ENCODE measurements at places on chromosomes 11 and 22.

GRCh38 chr11:64334764-64335735 is 5.0 kb upstream of the CCDC88B start:
- no peak for DNase-seq

- DNase-seq, result no peak
Measured at GRCh38 chr11:13720940-13721339, 52.5 kb downstream of the FAR1 start.

- no peak for DNase-seq
Measured at GRCh38 chr11:125932301-125932700, 13.5 kb upstream of the VSIG10L2 start.

- DNase-seq, result peak; percentile 79
Measured at GRCh38 chr11:65386307-65387140, at the start of gene FRMD8. FRMD8 (plus strand) TSS chr11:65386637; CDS start chr11:65387037, 400 bp downstream.

DNA sequence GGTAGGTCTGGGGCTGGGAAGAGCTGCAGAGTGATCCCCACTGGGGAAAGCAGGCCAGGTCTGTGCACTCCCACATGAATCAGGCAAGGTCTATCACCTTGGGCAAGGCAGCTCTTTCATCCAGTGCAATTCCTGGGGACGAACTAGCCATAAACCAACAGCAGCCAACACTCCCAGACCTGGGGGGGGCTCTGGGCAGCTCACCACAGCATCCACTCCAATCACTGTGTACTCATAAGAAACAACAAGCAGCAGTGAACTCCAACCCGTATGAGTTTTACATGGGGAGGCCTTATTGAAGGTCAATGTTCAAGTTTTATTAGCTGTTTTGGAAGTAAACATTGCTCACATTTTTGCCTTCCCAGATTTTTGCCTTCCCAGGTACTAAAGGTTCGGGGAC is 157.4 kb upstream of the NAV2 start:
- DNase-seq, result no peak

DNA sequence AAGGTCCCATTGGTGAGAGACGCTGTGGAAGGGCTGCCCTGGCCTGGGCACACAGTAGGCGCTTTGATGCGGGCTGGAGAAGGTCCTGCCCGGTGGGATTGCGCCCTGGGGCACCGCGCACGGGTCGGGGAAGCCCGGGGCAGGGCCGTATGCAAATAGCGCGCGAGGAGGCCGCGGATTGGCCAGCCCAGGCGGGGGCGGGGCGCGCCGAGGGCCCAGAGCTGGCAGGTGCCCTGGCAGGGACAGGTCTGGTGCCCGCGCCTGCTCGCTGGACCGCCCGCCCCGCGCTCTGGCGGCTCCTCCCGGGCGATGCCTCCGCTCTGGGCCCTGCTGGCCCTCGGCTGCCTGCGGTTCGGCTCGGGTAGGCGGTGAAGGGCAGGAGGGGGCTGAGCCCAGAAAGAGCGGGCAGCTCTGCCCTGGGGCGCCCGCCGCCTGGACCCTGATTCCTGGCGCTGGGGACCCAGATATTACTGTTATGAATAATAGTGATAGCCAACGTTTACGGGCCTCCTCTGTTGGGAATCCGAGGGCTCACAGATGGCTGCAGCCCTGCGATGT is at the start of gene UPK3A:
Gene UPK3A, plus strand, starts transcription at position 245 of the 558 bp plus-strand sequence. Its CDS starts 65 bp downstream, at position 310.
- no peak for DNase-seq

DNA sequence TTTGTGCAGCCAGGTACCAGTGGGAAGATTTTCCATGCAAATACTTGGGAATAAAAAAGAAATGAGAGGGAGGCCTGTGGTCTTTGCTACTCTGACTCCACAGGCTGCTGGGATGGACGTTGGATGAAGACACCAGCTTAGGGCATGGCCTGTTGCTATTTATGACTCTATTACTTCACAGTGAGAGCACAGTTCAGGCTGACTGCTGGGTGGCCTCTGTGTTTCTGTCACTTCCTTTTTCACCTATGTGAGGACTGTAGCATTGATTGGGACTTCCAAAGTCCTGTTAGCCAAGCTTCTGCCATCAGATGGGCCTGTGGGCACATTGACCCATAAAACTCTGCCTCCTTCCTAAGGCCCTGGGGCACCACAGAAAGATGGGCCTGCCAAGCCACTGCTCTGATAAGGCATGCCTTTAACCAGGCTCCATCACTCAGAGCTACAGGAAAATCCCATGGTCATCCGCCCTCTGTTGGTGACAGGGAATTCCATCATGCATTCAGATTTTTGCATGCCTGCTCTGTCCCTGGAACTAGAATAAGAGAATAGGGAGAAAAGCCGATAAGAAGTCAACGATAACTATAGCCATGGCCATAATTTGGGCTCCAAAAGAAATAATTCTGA is 64.6 kb downstream of the KCNJ1 start:
- no peak for DNase-seq

DNA sequence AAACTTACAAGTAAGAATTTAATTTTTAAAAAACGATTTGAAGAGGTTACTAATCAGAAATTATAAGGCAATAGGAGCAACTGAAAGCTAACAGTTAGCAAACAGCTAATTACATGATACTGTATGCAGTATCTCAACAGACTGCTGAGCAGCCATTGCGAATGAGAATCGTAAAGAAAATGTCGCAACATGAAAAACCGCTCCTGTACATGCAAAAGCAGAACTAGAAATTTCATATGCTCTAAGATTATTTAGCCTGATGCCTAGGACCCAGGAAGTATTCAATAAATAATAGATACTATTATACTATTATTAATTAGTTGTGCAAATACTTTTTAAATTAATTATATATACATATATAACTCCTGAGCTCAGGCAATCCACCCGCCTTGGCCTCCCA is 48.7 kb upstream of the EP300 start:
- no peak for DNase-seq

Data from stimulated activated CD8-positive, alpha-beta memory T cell treated with anti-CD3 and anti-CD28 coated beads, Interleukin-7, amount 100 ng/mL, for 1 hour (primary cell).